ENCODE measurements at places on chromosomes 6 and 20. TPM values are rescaled to one million over a fixed set of nuclear protein-coding genes. Genes with fewer than 3 reads are reported as not detected.
A peak's percentile ranks its signal among the peaks of the same experiment; 100 is the strongest.

GRCh38 chr6:16398587-16398986 lies 160.2 kb downstream of the GMPR start:
- no peak overlapping the region for H3K27ac ChIP-seq
- H3K4me3 ChIP-seq, result no peak overlapping the region
- peaks cover 3% of the 10 kb centered on the region for H3K4me1 ChIP-seq
- no peaks in the 10 kb centered on the region for H3K27me3 ChIP-seq

DNA sequence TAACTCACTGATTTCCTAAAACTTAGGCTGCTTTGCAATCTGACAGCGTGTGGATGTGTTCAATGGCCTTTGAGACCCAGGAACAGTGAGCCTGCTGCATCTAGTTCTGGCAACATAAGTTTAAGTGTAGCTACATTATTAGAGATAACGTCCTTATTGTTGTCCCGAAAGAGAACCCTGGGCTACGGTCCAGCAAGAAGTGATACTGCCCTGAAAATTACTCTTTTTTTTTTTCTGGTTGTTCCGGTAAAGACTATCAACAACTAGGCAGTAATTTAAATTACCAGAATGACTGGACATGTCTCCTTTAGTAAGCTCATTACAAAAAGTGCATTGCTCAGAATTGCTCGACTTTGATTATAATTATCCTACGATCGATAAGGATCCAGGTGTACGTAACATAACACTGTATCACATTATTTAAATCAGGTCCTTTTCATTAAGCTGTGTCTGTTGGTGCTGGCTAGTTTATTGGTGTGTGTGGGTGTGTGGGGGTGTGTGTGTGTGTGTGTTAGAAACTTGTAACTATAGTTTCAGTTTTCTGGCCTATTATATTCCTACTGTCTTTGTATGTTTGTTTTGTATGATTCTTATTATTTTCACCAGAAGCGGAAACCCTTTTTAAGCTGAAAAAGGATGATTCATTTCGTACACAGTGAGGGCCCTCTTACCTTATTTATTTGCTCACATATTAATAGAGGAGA lies 3.0 kb downstream of the TSHZ2 start:
- H3K4me3 ChIP-seq, result peak overlapping the region; percentile 81
- H3K27me3 ChIP-seq, result peaks cover 3% of the 10 kb centered on the region
- H3K27ac ChIP-seq, result peak overlapping the region; percentile 78
- peaks cover 17% of the 10 kb centered on the region for H3K4me1 ChIP-seq
- peak; percentile 7 for DNase-seq

GRCh38 chr6:117169064-117169665 lies 96.2 kb upstream of the VGLL2 start:
- no peak overlapping the region for H3K27ac ChIP-seq
- no peak for DNase-seq
- no peaks in the 10 kb centered on the region for H3K4me1 ChIP-seq
- no peaks in the 10 kb centered on the region for H3K36me3 ChIP-seq
- H3K4me3 ChIP-seq, result no peak overlapping the region

DNA sequence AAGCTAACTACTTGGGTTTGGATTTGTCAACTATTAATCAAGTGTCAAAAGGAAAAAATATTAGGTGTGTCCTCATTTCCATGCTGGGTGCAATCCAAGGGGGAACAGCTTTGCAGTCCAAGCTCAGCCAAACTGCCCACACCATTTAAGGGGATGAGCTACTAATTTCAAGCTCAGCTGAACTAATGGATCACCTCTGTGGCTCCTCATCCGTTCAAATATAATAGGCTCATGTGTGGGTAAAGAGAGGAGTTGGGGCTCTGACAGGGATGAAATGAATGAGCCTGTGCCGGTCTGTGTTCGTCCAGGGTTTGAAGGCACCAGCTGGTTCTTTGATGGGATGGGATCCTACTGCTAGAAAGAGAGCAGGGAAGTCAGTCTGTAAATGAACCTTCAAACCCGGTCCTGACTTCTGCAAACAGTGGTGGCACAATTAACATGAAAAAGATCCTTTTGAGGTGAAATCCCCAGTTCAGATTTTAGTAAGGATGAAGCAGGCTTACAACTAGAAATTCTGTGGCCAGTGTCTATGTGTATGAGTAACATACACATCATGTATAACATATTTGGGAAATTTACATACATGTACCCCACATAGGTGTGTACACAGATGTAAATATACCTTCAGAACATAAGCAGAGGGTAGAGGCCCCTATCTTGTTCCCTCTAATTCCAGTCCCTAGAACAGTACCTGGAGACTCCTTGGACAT lies 41.9 kb downstream of the TTI1 start:
- H3K27ac ChIP-seq, result no peak overlapping the region
- peaks cover 47% of the 10 kb centered on the region for H3K36me3 ChIP-seq
- H3K27me3 ChIP-seq, result no peaks in the 10 kb centered on the region
- DNase-seq, result no peak

- no peak for DNase-seq
- H3K27me3 ChIP-seq, result no peaks in the 10 kb centered on the region
- H3K27ac ChIP-seq, result no peak overlapping the region
Observed at GRCh38 chr6:37279366-37280134, 21.6 kb upstream of the TMEM217 start.

GRCh38 chr20:16098890-16099639 lies 474.2 kb downstream of the KIF16B start:
- H3K27ac ChIP-seq, result no peak overlapping the region
- no peak overlapping the region for H3K4me3 ChIP-seq
- DNase-seq, result no peak

DNA sequence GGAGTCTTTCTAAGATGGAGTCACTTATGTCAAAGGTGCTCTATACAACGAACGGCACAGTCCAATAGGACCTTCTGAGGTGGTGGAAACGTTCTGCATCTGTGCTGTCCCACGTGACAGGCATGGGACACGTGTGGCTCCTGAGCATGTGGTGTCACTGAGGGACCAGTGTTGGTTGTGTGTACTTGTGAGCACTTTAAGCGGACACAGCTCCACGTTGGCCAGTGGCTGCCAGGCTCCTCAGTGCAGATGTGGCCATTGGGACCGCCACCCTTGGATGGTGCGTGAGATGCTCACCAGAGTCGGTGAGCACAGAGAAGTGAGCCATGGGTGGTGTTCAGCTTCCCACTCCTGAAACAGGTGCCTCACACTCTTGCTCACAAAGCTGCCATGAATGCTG lies 110.0 kb downstream of the SYNDIG1 start:
- no peak overlapping the region for H3K4me3 ChIP-seq
- H3K36me3 ChIP-seq, result no peaks in the 10 kb centered on the region
- no peaks in the 10 kb centered on the region for H3K4me1 ChIP-seq
- DNase-seq, result no peak
- H3K27ac ChIP-seq, result no peak overlapping the region

- no peak overlapping the region for H3K27ac ChIP-seq
- no peak for DNase-seq
- H3K36me3 ChIP-seq, result no peaks in the 10 kb centered on the region
- no peak overlapping the region for H3K4me3 ChIP-seq
- H3K4me1 ChIP-seq, result peaks cover 13% of the 10 kb centered on the region
Observed at GRCh38 chr6:151493161-151493803, 535 bp upstream of the CCDC170 start.

GRCh38 chr20:12077875-12078274 lies 160.2 kb downstream of the BTBD3 start:
- H3K36me3 ChIP-seq, result no peaks in the 10 kb centered on the region
- H3K27ac ChIP-seq, result no peak overlapping the region

DNA sequence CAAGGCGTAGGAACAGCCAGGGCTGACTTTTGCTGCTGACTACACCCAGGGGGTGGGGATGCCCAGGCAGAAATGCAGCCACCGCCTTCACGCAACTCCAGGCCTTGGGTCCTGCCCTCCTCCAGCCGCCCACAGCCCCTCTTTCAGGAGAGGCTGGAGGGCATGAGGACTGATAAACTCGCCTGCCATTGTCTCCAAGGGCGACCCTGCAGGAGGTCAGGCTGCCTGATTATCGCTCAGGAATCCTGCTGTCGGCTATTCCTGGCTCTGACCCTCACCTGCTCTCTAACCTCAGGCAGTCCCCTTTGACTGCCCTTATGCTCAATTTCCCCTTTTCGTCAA lies 62.0 kb upstream of the HDDC2 start:
- peaks cover 30% of the 10 kb centered on the region for H3K27me3 ChIP-seq
- no peak overlapping the region for H3K27ac ChIP-seq
- no peak for DNase-seq
- H3K4me3 ChIP-seq, result no peak overlapping the region
- H3K36me3 ChIP-seq, result no peaks in the 10 kb centered on the region

DNA sequence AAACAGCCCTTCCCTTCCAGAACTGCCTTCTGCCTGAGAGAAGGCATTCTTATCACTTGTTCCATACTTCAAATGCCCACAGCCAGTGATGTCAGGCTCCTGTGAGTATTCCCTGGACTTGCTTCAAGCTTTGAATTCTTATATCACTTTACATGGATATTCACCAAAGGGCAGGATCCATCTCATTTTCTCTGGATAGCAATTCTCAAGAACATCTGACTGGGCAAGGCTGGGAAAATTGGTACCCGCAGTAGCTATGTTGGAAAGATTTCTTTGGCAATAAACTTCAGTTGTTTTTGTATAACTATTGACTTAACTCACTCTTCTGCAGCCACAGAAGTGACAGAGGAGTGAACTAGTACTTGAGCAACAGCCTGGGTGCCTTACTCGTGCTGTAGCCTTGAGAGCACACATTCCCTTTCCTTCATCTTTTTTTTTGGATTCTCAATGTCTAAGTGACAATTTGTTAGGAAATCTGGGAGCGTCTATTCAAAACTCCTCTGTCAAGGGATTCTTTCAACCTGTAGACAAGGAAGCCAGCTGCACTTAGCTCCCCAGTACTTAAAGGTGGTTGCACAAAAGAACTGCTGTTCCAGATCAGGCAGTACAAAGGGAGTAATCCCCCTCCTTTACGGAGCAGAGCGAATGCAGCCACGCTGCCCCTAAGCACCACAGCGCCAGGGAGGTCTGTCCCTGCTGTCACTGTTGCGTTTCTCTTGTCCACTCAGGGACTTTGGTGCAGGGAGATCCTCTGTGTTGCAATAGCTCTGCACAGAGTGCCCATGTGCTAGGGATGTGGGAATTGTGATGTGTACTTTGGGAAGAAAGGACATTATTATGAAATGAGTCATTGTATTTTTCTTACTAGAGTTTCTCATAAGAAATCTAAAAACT lies 69.6 kb downstream of the JAG1 start:
- H3K27ac ChIP-seq, result no peak overlapping the region
- peaks cover 14% of the 10 kb centered on the region for H3K36me3 ChIP-seq
- no peak for DNase-seq
- no peak overlapping the region for H3K4me3 ChIP-seq
- H3K4me1 ChIP-seq, result no peaks in the 10 kb centered on the region
- no peaks in the 10 kb centered on the region for H3K27me3 ChIP-seq

DNA sequence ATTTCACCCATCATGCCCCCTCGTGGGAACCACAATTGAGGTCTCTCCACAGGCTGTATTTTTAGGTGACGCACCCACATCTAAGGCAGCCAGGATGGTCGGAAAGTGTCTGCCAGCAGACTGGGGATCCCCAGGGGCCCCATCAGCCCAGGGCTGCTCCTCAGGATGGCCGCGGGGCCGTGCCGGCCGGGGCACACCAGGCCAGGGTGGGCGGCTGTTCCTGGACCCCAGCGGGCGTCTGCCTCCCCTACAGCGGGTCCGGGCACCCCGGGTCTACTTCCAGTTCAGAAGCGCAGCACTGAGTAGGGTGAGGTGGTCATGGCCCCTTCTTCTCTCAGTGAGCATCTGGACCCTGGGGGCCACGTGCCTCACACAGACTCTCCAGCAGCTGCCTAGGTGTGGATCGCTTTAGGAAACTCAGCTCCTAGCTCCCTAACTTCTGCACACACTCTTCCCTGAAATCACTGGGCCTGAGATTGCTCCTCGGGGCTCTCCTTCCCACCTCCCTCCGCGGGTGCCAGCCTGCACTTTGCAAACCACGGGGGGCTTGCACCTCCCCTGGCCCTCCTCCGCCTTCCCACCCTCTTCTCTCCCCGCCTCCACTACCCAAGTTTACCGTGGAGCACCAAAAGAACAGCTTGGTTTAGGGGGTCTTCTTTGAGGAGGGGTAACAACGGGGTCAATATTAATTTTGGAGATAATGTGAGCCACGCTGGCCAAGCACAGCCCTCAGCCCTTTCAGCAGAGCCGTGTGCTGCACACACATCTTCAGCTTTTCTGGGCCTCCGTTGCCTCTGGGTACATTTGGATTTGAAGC lies 14.2 kb upstream of the FOXC1 start:
- peaks cover 25% of the 10 kb centered on the region for H3K27me3 ChIP-seq
- H3K4me3 ChIP-seq, result no peak overlapping the region
- H3K4me1 ChIP-seq, result peaks cover 6% of the 10 kb centered on the region
- H3K36me3 ChIP-seq, result no peaks in the 10 kb centered on the region
- no peak for DNase-seq

- H3K4me3 ChIP-seq, result no peak overlapping the region
- H3K36me3 ChIP-seq, result peaks cover 2% of the 10 kb centered on the region
- no peaks in the 10 kb centered on the region for H3K4me1 ChIP-seq
- H3K27ac ChIP-seq, result no peak overlapping the region
Observed at GRCh38 chr6:111552958-111553357, 52.7 kb downstream of the TRAF3IP2 start.

GRCh38 chr6:39839445-39839844 lies 47.3 kb downstream of the DAAM2 start:
- no peaks in the 10 kb centered on the region for H3K36me3 ChIP-seq
- H3K27ac ChIP-seq, result no peak overlapping the region
- H3K4me1 ChIP-seq, result no peaks in the 10 kb centered on the region
- no peaks in the 10 kb centered on the region for H3K27me3 ChIP-seq
- DNase-seq, result no peak

GRCh38 chr6:89984926-89985750 lies 90.9 kb downstream of the GJA10 start:
- H3K4me1 ChIP-seq, result no peaks in the 10 kb centered on the region
- H3K4me3 ChIP-seq, result no peak overlapping the region
- H3K27ac ChIP-seq, result no peak overlapping the region
- H3K36me3 ChIP-seq, result no peaks in the 10 kb centered on the region

DNA sequence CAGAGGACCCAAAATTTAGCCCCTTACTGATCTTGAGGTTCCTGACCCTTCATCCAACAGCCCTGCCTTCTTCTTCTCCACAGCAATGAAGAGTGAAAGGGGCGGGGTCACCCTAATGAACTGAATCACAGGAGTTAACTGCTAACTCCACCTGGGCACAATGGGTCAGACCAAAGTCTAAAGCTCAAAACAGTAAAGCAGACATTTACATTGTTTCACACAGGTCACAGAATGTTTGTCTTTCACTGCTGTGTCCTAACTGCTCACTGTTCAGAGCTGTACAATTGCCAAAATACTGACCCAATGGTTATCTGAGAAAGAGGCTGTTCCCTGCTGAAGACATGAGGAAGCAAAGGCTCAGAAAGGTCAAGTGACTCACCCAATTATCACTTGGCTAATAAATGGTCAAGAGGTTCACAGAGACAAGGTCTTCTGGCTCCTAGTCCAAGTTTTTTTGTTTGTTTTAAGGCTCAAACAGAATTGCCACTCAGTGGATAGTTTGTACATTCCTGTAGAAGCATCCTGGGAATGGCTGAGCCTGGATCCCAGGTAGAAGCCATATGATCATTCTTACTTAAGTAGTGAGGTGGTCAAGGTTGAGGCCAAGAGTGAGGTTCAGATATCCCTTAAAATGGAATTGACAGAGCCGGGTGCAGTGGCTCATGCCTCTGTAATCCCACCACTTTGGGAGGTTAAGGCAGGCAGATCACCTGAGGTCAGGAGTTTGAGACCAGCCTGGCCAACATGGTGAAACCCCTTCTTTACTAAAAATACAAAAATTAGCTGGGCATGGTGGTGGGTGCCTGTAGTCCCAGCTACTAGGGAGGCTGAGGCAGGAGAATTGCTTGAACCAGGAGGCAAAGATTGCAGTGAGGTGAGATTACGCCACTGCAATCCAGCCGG lies 35.1 kb upstream of the FAM83C start:
- no peak overlapping the region for H3K27ac ChIP-seq
- DNase-seq, result no peak
- H3K36me3 ChIP-seq, result no peaks in the 10 kb centered on the region

The CFB gene
- 0.64 TPM for total RNA-seq

The GRM4 gene
- total RNA-seq, result not detected

The MACROD2 gene
- total RNA-seq, result not detected

The BPIFB1 gene
- total RNA-seq, result not detected

The ATP9A gene
- 0.76 TPM for total RNA-seq
